ENCODE measurements at places on chromosomes 2 and 18. TPM values are rescaled to one million over a fixed set of nuclear protein-coding genes. Genes with fewer than 3 reads are reported as not detected.
A peak's percentile ranks its signal among the peaks of the same experiment; 100 is the strongest.

- no peaks in the 10 kb centered on the region for H3K36me3 ChIP-seq
- H3K27ac ChIP-seq = no peak overlapping the region
- no peak overlapping the region for H3K4me3 ChIP-seq
- H3K4me1 ChIP-seq = no peaks in the 10 kb centered on the region
- H3K27me3 ChIP-seq = no peaks in the 10 kb centered on the region
- DNase-seq = no peak
Observed at GRCh38 chr18:47286776-47287410, 35.4 kb upstream of the SKOR2 start.

DNA sequence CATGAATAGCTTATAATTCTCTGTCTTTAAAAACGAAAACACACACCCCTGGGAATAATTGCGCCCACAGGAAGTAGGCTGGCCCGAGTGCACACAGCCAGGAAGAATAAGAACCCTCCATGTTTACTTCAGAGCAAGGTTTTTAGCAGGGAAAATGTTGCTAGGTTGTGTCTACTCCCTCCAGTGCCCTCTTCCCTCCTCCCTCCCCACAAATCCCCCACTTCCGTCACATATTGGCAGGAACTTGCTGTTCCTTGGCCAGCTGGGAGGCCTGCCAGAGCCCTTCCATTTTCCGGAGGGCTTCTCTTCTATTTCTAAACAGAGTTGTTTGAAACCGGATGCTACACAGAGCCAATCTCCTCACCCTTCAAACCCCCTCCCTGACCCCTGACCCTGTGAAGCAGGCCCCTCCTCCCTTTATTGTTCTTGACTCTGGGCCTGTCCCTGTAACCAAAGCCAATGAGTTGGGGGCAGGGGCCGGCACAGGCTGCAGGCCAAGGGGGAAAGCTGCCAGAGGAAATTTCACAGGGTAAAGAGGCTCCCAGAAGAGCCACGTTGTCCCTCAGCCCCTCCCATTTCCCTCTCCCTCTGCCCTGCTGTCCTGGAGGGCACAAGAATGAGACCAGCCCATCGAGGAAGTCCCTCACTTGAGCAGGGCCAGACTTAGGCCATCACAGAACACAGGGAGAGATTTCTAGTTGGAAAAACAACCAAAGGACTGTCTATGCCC, 49.8 kb upstream of the LGALSL start:
- H3K4me1 ChIP-seq = no peaks in the 10 kb centered on the region
- H3K27me3 ChIP-seq = no peaks in the 10 kb centered on the region
- peak; percentile 74 for DNase-seq
- no peaks in the 10 kb centered on the region for H3K36me3 ChIP-seq
- peak overlapping the region; percentile 87 for H3K27ac ChIP-seq
- no peak overlapping the region for H3K4me3 ChIP-seq

DNA sequence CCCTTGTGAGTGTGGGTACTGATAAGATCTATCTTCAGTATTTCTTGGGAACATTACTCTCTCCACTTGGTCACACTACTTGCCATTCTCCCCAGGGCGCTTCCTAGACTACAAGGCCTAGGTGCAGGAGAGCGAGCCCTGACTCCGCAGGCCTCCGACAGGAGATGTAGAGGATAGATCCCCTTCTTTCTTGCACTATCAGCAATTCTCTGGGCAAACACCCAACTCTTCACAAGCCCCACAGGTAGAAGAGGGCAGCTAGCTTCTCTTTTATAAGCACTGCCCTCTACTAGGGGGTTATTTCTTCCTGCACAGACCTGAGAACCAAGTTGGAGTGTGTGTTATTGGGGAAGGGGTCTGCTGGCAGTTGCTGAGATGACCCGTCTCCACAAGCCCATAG, 10.7 kb upstream of the RMDN2 start:
- H3K36me3 ChIP-seq = no peaks in the 10 kb centered on the region
- H3K4me3 ChIP-seq = no peak overlapping the region
- no peak overlapping the region for H3K27ac ChIP-seq
- H3K4me1 ChIP-seq = no peaks in the 10 kb centered on the region
- no peaks in the 10 kb centered on the region for H3K27me3 ChIP-seq

KYNU gene
- 0.53 TPM for total RNA-seq

IL1F10 gene
- not detected for total RNA-seq
